SIG-M5 (cell line): ENCODE measurements at places on chromosomes 5 and 9.

- DNase-seq = no peak
These were observed 23.9 kb downstream of the RNF130 start for GRCh38 chr5:180047667-180048066.

DNA sequence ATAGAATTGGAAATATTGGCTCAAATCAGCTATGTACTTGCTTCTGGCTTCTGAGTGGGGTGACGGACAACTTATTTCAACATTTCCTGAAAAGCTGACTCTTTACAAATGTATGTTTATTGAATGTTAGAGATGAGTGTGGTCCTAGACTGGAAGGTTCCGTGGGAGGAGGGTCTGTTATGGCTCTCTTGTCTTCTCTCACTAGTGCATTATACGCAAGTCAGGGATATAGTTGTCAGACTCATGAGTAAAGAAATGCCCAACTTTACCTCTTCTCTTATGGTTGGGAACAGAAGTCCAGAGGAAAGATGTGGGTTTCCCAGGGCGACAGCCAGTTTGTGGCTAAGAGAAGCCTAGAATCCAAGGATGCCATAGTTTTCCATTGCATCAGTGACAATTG is 839.3 kb upstream of the WWC1 start:
- no peak for DNase-seq

- DNase-seq = no peak
These were observed 124.8 kb downstream of the MVB12B start for GRCh38 chr9:126451316-126451885.

GRCh38 chr5:56529666-56530430 is 285.5 kb upstream of the MAP3K1 start:
- peak; percentile 19 for DNase-seq

DNA sequence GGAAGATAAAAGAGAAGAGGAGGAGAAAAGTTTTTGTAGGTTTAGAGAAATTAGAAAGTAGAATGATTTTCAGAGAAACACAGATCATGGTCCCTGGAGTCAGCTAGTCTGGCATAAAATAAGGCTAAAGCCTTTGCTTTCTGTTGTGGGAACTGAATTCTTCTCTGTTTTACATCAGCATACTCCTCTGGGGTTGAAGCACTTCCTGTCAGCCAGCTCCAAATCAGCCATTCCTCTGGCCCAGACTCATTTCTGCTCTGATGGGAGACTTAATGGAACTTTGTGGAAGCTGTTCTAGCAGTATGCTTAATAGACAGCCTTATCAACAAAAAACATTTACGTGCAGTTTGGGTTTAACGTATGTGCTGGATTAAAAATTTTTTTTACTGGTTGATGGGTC is 143.2 kb downstream of the HMHB1 start:
- DNase-seq = no peak

DNA sequence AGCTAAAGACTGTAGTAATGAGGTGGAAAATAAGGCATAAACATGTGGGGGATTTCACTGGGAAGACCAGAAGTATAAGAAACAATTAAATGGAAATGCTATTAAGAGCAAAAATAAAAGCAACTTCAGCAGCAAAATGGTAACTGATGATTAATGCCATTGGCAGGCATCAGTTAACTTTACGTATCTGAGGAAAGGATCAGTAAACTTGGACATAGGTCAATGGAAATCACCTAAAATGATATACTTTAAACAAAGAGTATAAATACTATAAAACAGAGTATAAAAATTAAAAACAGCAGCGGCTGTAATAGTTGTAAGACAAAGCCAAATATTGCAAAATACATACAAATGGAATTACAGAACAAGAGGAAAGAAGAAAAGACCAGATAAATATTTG is 992.1 kb downstream of the DNAH5 start:
- DNase-seq = no peak

DNA sequence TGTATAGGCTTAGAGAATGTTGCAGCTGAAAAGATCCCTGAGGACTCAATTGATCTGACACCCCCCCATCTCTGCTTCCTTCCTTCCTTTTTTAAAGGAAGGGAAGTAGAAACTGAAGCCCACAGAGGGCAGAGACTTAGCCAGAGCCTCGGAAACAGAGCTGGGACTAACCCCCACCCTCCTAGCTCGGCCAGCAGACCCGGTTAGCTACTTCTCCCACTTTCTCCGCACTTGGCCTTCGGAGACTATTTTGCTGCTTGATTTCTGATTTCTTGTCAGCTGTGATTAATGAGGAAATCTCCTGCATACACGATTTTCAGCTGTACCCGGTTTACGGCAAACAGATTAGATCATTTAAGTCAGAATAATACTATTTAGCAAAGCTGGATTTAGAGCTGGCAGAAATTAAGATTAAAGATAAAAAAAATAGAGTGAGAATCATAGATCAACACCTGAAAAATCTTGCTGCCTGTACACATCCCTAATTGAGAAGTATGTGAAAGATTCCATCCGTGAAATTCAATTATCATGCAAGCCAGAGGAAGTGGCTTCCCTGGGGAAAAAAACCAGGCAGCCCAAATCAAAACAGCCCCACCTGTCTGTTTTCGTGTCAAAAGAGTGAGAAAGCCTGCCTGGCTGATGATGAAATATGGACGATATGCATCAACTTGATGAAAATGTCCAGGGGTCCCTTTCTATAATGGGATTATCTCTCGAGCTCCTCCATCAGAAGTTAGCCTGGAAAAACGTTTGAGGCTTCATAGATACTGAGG is 159.5 kb upstream of the SHB start:
- DNase-seq = no peak

DNA sequence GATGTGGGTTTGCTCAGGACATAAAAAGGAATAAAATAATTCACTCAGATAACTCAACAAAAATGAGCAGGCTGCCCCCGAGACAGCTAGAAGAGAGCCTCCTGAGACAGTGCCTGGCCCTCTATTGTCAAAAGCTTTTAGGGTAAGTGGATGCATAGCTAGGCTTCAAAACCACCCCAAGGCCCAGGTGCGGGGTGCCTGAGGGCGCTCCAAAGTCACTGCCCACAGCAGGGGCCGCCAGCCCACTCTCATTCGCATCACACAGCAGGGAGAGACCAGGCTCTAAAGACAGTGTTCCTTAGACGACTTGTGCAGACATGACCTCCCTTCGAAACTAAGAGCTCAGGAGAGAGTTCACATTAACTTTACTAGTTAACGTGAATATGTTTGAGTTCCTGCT is 271.5 kb downstream of the FSTL4 start:
- DNase-seq = no peak

DNA sequence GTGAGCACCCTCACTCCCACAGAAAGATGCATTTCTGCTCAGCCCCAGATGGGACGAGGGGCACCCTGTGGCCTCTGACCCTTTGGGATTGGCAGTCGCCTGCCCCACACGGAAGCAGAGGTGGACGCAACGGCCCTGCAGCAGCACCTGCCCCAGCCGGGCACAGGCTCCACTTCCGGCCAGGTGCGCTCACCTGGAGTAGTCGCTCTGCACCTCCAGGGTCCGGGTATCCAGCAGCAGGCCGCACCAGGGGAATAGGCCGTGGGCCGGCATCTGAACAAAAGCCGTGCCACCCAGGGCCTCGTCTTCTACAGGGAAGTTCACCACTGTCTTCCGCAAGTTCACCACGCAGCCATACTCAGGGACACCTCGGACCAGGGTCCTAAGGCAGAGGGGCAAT is 30.7 kb downstream of the TERT start:
- no peak for DNase-seq

GRCh38 chr9:124045076-124045829 is 33.7 kb downstream of the LHX2 start:
- no peak for DNase-seq

DNA sequence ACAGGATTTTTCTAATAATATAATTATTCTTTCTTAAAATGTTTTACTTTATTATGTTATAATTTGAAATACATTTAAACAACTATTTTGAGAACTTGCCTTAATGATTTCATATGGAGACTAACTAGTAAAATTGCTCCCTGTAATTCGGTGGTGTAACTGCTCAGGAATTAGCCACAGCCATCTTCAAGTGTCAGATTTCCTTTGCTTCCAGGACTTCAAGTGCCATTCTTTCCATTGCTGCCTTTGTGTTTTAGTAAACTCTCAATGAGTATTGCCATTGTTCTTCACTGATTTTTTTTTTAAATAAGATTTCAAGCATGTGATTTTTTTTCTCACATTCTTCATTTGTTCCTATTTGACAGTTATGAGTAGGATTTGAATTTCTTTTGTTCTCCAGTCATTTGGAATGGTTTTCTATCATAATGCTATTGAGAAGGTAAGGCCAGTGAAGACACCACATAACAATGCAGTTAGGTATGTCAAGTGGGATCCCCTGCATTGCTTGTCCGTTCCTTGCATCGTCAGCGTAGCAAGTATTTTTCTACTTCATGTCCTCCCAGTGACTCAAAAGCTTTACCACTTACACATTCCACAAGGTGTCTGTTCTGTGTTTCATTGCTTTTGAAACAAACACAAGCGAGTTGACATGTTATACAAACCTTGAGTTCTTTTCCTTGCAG is 83.7 kb downstream of the LNPEP start:
- no peak for DNase-seq

DNA sequence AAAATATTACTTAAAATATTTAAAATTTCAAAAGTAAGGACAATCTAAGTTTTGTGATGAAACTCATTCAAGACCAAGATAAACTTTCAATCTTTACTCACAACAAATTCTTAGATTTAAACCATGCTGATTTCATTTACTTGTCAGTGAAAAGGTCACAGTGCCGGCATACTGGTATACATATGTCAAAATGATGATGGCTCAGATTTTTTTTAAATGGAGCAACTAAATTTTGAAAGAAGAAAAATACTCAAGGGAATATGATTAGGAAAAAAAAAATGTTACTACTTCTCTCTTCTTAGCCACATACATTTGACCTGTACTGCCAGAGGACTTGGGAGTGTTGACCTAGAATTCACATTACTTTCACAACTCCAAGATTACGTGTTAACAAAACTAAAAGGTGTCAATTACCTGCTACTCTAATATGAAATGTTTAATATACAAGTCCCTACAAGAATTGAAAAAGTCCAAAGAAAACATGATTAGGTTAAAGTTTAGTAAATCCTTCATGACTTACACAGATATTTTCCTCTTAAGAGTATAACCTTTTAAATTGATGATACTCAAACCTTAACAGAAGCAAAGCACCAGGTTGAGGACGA is 4.6 kb downstream of the EFNA5 start:
- no peak for DNase-seq

GRCh38 chr5:179268966-179269693 is 76.1 kb downstream of the ADAMTS2 start:
- DNase-seq = no peak

DNA sequence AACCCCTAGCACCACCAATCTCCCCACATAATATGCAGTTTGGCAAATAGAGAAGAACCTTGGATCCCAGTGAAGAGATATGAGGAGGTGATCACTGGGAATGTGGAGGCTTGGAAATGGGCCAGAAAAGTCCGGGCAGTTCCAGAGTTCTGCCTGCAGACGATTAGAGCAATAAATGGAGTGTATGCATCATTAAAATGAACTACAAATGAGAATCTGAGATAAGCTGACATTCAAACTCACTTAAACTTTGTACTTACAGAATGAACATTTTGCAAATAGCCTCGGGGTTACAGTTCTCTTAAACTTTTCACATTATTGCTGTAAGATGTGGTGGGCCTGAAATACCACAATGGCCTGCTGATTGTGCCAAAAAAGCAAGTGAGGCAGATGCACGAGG is 23.0 kb upstream of the LHFPL2 start:
- no peak for DNase-seq

DNA sequence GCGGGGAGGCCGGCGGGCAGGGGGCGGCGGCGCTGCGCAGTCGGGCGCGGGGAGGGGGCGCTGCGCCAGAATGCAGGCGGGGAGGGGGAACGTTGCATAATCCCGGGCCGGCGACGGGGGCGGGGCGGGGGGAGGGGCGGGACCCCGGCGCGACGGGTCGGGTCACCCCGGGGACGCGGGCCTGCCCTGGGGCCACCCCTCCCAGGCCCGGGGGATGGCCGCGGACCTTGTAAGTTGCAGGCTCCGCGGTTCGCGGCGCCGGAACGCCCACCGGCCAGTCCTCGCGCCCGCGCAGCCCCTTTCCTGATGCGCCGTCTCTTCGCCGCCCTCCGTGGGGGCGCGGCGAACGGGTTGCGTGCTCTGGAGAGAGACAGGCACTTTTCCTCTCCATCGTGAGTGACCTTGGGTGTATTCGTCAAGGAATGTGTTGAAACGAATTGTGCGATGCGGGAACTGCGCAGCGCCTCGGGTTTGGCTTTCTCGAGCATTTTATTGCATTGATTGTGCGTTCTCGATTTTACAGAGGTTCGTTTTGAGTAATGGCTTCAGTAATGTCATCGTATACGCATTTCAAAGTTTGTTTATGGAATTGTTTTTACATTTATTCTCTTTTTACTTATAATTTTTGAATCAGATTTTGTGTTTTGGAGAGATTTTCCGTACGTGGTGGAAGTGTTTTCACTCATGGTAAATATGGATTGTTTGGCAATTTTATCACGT is 802 bp downstream of the SPIN1 start:
- DNase-seq = no peak

- no peak for DNase-seq
These were observed 23.4 kb downstream of the PAM start for GRCh38 chr5:102778478-102778877.

GRCh38 chr5:57304931-57305330 is 131.1 kb downstream of the GPBP1 start:
- no peak for DNase-seq

DNA sequence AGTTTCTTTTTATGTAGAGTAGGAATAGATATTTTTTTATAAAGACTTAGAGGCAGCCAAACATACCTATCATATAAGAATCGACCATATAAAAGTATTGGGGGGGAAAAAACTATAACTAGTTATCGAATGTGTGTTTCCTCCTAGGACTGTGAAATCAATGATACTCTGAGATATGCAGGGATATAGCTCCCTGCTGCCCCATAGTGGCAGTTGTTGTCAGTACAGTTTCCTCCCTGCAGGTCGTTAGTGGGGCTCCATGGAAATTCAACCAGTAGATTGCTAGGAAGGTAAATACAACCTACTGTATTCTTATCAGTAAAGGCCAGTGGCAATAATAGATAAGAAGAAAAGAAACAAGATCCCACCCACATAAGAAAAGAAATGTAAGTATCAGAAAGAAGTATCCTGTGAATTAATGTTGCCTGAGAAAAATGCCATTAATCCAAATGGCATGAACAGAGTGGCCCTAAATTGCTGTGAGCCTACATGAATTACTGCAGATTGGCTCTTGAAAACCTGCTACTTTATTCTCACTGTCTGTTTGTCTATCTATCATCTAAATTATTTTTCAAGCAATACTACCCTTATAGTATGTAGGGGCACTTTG is 136.9 kb upstream of the FBN2 start:
- no peak for DNase-seq
